ENCODE measurements at places on chromosomes 7 and 10.

DNA sequence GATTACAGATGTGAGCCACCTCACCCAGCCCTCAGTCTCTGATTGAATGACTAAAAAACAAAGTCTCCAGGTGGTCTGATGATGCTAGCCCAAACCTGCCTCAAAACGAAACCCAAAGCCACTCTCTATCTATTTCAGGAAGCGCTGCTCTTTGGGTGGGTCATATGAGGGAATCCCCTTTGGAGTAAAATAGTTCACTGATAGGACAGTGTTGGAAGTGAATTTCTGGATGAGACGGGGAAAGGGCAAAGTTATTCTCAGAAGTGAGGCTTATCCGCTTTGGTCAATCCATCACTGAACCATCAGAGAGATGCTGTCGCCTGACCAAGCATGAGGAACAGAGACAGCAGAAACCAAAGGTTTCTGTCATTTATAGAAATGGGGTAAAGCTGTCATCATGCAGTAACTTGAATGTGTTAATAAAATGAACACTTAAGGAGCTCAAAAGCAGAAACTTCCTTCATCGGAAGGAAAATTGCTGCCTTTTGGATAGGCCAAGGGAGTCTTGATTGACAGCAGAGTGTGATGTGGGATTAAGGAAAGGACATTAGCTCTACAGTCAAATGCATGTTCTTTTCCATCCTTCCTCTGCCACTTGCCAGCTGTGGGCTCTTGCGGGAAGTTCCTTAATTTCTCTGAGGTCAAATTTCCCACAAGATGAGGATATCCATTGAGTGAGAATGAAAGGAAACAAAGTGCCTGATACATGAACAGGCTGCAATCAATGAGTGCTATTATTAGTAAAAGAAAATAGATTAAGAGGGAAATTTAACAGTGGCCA is 64.9 kb upstream of the C1QL3 start:
- no peak for DNase-seq

DNA sequence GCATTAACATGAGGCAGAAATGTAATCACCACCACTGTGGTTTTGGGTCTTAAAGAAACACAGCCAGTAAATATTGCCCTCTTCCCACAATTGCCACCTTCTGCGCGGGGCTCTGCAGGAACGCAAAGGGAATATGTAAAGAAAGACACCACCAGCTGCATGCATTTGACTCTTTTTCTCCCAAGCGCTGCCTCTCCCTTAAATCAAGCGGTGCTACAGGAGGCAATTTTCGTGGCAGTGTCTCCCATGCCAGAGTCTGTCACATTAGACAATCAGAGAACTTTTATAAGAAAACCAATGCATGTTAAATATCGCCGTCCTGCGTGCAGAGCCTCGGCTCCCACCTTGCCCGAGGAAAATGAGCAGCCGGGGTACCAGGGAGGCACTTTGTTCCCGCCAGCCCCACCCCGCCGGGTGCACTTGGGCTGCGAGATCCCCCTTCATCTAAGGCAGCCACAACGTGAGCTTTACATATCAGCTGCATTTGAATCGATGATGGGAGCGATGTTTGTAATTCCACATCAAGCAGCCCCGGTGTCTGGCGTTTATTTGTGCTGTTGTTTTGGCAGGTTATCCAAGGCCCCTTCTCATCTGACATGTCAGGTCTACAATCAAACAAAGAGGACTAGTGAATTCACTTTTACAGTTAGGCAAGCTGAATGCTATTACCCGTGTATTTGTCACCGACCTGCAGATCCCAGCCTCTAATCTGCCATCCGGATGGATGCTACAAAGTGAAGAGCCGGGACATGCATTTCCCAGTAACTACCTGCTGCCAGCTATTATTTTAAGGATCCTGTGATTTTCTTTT is 72.3 kb upstream of the MGMT start:
- DNase-seq = no peak

DNA sequence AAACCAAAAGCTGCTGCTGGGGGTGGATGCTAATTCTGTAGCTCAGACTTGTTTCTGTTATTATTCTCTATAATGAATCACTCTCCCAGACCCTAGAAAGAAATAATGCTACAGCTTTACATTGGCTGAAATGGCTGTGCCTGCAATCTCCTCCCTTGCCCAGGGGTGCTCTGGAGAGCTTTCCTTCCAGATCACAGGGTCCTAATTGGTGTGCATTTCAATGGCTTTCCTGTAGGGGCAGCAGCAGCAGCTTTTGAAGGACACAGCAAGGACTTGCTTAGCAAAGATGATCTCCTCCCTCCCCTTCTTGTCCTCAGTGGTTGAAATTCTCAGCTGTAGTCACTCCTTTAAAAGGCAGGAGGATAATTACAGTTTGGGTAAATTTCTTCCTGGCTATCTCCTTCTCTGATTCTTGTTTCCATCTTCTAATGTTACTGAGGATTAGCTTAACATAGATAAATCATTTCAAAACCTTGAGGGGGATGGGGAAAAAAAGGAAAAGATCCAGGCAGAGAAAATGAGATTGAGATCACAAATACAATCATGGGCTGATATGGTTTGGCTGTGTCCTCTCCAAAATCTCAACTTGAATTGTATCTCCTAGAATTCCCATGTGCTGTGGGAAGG is 120.2 kb upstream of the CTTNBP2 start:
- DNase-seq = no peak

- DNase-seq = no peak
Measured at GRCh38 chr10:88896372-88896993, 16.4 kb downstream of the STAMBPL1 start.

DNA sequence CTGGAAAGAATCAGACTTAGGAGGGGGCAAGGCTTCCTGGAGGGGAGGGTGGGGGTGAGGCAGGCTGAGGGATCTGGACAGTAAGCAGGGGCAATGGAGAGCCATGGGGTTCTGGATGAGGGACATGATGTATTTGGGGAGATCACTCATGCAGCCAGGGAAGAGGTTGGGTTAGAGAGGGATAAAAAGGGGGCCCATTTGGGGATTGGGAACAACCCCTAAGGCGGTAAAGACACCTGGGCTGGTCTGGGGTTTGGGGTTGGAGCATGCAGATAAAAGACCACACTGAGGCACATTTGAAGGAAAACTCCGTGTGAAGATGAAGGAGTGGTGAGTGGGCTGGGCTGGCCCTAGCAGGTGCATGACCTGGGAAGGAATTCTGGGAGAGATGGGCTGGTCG is 30.8 kb downstream of the HIF1AN start:
- no peak for DNase-seq

DNA sequence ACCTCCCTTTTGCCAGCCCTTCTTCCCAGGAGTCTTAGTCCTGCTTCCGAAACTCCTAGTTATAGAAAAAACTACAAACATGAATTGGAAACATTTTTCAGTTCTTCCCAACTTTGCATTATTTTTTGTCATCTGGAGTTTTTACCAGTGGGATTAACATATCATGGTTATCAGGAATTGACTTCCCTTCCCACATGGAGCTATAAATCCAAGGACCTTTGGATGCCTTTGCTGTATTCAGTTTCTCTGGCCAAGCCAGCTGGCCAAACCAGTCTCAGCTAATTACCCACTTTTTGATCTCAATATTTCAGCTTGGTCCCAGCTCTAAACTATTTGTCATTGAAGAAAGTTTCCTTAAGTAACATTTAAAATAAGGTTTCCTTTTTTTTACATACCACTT is 570.6 kb downstream of the SORCS1 start:
- no peak for DNase-seq

Measured in activated T-cell treated with anti-CD3 and anti-CD28 coated beads, Interleukin-2, amount 50 U/mL, for 1 hour (primary cell).